Anterior cingulate cortex (tissue), 58 donors: ENCODE measurements at places on chromosomes 12 and 14.
A peak's percentile ranks its signal among the peaks of the same experiment; 100 is the strongest.

DNA sequence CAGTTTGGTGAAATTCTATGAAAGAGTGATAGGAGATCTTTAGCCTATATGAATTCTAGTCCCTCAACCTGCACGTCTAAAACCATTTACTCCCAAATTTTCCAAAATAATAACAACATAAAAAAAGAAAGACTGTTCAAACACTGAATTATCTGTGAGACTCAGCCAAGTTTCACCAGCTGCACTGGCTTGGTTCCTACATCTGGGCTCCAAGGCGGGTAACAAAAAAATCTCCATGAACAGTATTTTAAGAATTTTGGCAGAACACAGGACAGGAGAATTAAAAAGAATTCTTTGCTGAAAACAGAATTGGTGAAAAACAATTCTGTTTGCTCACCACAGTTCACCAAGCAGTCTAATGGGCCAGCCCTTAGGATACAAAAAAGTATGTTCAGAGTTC is 536.8 kb upstream of the ATP2B1 start:
- peak; percentile 24 for DNase-seq

DNA sequence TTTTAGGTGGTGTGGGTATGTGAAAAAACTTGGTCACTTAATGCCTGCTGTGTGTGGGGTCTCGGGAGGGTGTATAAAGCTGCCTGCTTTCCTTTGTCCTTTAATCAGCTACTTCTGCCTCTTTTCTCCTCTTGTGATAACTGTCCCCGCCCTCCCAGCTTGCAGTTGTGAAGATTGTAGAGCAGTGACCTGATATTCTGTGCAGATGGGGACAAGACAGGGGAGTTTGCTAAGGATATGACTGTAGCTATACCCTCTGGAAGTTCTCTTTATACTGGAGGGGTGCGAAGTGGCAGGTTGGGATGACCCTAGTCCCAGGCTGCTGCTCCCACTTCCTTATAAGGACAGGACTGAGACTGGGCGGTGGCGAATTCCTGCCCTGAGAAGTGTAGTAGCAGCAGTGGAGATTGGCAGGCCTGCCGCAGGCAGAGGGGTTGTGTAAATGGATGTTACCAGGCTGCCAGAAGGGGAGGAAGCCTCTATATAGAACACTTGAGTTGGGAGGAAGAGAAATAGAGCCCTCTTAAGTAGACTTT is 835 bp downstream of the MYL6 start:
- peak; percentile 27 for DNase-seq

GRCh38 chr14:83019744-83020414 is 1486.2 kb upstream of the SEL1L start:
- no peak for DNase-seq

GRCh38 chr12:32089156-32089555 is 17.5 kb upstream of the BICD1 start:
- DNase-seq: no peak

DNA sequence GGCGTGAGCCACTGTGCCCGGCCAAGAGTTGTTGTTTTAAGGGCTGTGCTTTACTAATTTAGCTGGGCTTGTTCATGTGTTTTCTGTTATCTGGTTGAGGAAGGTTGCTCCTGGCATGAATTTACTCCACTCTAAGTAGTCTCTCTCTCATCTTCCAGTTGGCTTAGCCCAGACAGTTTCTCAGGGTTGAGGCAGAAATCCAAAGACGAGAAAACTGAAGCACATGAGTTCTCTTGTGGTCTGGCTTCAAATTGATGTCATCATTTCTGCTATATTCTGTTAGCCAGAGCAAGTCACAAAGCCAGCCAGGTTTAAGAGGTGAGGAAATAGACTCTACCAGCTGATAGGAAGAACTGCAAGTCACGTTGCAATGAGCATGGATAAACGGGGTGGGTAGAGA is 57.9 kb downstream of the E2F7 start:
- no peak for DNase-seq

- no peak for DNase-seq
These were observed 24.6 kb downstream of the SRRM4 start for GRCh38 chr12:119005913-119006312.

DNA sequence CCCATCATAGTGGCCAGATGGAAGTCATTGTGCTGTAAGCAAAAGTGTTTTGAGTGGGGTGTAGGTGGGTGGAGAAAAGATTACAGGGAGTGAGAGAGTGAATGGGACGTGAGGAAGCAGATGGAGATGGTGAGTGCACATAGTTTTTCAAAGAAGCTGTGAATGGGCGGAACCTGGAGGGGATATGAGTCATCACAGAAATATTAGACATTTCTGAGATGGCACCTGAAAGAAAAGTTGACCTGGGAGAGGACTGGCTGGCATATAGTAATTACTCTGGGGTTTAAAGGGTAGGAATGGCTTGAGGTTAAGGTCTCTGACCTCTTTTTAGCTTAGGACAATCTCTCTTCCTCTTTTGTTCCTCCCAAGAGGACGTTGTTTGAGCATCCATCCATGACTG is 50.5 kb downstream of the ANO4 start:
- no peak for DNase-seq

- DNase-seq: no peak
These were observed 34.7 kb upstream of the PNMA1 start for GRCh38 chr14:73748858-73749357.

- no peak for DNase-seq
These were observed 132.9 kb downstream of the ATP23 start for GRCh38 chr12:58074259-58074658.

GRCh38 chr12:1633459-1633858 is 4.4 kb downstream of the WNT5B start:
- no peak for DNase-seq

- no peak for DNase-seq
These were observed 78.5 kb downstream of the MDGA2 start for GRCh38 chr14:47596860-47597259.

- no peak for DNase-seq
These were observed 339.8 kb downstream of the TMEM121 start for GRCh38 chr14:105865904-105866840.

DNA sequence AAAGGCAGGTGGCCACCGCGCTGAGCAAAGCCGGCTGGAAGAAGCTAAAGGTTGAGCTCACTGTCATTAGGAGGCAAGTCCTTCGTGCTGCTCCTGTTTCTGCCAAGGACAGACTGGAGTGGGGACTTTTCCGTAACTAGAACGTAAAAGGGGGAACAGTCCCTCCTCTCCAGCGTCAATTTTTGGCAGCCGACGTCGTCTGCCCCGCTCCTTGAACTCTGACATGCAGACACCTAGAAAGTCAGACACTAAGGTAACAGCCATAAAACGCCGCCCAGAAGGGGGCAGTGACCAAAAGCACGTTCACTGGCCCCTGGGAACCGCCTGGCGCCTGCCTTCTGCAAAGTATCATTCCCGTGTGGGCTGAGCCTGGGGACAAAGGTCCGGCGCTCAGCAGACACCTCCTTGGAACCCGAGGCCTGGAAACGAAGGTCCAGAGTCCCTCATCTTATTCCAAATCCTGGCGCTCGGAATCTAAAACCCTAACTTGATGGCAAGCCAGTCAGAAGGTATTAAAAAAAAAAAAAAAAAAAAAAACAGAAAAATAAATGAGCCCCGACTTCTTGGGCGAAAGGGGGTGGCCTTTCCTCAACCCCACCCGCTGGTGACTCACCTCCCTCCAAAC is 1.1 kb upstream of the LRP1 start:
- no peak for DNase-seq

DNA sequence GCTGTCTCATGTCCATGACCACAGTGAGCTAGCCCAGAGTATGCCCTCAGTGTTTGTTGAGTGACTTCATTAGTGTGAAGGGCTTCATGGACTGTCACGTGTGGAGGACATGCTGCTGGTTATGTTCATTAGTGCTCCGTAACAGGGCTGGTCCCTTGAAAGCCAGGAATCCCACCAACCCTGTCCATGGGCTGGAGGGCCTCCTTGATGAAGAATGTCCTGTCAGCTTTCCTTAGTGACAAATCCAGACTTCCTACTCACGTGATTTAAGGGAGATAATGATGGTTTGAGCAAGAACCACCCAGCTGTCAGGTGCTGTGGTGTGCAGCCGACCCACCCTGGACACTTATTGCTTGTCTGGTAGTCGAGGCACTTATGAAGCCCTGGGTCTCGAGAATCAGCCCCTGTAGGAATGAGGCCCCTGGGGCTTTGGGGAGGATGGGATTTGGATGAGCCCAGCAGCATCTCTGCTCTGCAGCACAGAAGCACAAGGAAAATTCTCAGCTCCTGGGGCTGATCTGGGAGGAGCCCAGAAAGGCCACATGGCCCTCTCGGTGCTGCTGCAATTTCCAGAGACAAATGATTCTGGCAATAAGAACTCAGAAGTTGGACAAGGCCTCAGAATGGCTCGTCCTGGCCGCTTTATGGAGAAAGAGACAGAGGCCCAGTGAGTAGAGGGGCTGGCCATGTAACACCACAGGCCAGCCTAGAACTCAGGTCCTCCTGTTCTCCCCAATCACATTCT is 37.2 kb upstream of the FAM181A start:
- DNase-seq: no peak

- DNase-seq: no peak
These were observed 53.9 kb upstream of the DCD start for GRCh38 chr12:54701940-54702592.

DNA sequence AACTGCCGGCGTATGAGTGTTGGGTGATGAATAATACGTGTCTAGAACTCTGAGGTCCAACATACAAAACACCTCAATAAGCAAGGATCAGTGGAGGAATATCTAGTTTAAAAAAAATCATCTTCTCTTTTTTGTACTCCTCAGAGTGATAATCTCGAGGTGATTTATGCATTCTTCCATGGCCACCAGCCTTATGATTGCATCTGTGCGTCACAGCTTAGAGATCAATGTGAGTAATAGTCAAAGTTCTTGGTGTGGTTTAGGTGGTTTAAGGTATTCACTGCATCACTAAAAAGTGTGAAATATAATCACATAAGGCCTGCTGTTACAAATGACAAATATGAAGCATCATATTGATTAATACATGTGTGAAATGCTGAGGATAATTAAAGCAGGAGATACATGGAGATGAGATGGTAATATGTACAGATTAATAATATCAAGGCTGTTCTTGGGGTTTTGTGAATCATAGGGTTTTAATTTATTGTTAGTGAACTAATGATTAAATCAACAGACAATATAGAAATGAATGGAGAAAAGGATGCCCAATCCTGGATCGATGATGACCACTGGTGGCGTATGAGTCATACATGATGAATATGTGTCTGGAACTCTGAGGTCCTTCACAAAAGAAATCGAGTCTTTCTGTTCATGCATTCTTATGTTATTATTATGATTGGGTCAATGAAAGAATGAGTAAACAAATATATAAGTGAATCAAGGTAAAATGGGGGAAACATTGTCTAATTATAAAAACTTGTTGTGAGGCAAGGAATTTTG is 68.8 kb upstream of the RTL1 start:
- DNase-seq: no peak

GRCh38 chr12:94941440-94941862 is 62.0 kb downstream of the NDUFA12 start:
- no peak for DNase-seq

DNA sequence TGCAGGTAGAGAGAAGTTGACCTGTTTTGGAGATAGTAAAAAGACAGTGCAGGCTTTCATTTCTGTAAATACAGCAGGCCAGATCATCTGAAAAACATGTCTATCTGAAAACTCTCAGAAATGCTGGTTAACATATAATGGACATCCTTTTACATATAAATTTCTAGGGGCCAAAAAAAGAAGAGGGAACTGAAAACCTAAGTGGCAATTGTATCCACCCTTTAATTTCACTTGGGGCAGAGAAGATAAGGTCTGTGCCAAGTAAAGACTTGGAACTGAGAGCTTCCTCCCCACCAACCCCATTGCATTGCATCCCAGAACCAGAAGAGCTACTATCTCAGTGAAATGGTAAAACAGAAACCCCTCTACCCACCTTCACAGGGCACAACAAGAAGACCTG is 141.0 kb downstream of the SRGAP1 start:
- no peak for DNase-seq

GRCh38 chr12:33605757-33606156 is 166.1 kb upstream of the SYT10 start:
- no peak for DNase-seq

DNA sequence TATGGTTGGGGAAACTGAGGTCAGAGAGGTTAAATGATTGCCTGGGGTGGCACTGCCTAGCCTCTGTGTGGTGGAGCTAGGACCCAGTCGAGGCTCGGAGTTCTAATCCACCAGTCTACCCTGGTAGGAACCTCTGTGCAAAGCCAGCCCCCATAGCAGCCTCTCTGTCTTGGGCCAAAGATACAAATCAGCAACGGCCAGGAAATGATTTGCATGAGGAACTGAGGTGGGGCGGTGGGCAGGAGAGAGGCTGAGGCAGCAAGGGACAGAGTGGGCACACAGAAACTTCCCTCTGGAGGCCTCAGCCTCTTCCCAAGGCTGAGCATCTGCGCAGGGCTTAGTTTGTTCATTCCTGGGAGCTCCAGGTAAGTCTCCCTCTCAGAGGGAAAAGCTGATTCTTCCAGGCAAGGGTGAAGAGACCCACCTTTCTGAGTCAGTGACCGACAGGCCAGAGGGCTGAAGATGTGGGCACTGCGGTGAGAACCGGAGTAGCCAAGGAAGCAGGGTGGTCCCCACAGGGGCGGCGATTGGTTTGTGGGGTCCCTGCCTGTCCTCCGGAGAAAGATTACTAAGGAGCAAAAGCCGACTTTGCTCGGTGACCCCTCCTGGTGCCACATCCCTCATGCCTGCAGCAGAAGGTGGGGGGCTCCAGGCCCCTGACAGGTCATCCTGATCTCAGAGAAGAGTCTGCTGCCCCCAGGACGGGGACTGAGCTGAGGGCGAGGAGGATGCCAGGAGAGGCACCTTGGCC is 134.6 kb downstream of the CACNA1C start:
- no peak for DNase-seq

- no peak for DNase-seq
These were observed 2.4 kb upstream of the SNW1 start for GRCh38 chr14:77763316-77763715.

- DNase-seq: no peak
These were observed 6.8 kb upstream of the ATG14 start for GRCh38 chr14:55418411-55418810.

- DNase-seq: no peak
These were observed 45.7 kb downstream of the CORO1C start for GRCh38 chr12:108685469-108686260.

DNA sequence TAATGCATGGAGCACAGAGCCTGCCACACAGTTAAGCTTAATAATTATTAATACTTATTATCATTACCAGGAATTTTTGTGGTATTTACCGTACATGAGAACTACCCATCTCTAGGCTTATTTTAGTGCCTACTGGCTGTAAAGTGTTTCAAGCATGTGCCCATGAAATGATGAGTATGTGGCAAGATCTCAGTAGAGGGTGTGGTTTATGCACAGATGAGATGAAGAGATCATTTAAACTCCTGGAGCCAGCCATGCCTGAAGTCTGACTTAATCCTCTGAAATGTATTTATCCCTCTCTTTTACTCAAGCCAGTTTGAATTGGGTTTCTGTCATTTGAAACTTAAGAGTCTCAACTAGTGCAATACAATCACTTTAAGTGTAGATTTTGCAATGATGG is 60.2 kb downstream of the DAO start:
- DNase-seq: no peak

- DNase-seq: no peak
These were observed 349.9 kb downstream of the C12orf50 start for GRCh38 chr12:87679251-87679650.

GRCh38 chr14:53640695-53641094 is 315.9 kb downstream of the BMP4 start:
- no peak for DNase-seq
